Trophoblast cell (in vitro differentiated cells and primary cell): ENCODE measurements at places on chromosomes 7 and 10.

DNA sequence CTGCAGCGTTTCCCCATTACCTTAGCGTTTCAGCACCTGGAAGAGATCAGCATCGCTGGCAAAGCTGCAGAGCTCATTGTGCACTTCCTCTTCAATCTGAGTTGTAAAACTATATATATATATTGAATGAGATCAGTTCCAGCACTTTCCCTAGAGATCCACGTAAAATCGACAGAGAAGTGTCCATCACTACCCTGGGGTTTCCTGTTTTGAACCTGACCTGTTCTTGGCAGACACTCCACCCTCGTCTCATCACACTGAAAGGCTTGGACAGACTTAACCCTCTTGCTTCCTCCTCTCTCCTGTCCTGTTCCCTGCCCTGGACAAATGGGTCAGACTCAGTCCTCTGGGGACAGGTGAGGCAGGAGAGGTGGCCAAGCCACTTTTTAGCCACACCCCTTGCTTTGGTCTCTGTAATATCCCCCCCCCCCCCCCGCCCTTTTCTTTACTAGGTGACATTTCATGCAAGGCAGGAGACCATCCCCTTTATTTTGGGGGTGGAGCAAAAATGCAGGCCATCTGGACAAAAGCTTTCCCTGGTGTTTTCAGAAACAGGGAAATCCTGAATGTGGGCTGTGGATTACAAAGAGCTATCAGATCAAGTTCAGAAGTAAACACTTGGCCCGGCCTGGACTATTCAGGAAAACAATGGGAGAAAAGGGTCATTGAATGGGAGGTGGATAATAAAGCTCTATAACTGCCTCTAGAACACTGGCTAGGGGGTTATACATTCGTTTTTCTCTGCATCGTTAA lies 83.7 kb upstream of the KDM7A start:
- no peak for DNase-seq

DNA sequence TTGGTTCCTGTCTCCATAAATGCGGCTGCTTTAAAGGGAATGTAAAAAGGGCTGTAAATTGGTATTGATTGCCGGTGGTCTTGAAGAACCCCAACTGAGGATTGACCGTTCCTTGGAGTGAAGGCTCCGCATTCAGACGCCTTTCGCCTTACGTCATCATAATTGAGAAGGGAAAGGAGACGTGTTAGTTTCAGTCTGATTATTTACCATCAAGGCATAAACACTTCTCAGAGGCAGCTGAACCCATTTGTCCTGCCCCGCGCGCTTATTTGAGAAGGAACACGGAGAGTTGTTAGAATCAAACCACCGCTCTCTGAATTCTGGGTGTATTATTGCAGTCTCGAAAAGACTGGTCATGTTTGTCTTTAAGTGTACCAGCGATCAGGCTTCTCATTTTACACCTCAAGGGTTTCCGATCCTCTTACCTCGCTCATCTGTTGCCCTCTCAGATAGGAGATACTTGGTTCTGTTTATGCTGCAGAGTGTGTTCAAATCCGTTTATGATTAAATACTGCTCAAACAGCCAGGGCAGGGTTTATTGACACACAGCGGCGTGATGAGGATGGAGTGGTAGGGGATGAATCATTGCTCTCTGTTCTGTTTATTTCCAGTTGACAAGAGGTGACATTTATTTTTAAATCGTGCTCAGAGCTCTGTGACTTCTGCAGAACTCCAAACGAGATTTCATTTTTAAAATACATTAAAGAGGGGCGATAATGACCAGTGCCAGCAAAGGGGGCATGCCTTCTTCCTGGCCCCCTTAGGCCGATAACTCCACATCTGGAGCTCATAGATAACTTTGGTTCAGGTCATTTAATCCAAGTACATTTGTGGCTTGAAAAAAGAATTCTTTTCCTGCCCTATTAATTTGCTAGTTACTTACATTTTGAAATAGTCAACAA lies 30.4 kb downstream of the FOXK1 start:
- DNase-seq, result peak; percentile 11

DNA sequence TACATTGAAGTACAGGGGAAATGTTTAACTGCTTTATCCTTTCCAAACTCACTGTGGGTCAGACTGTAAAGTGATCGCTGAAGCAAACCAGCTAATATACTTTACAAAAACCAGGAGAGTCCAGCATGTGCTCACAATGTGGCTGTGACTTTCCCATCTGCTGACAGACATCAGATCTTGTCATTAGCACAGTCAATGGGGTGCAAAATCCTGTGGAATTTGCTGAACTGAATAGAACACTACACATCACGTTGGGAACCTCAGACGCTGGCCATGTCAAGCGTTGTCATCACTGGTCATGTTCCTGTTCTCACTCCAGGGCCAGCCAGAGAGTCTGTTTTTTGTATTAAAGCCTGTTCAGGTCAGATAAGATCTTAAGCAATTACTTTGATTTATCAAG lies 83.4 kb downstream of the AGMO start:
- no peak for DNase-seq

- peak; percentile 21 for DNase-seq
Measured at GRCh38 chr7:19754521-19755116, 18.8 kb downstream of the TMEM196 start.

- no peak for DNase-seq
Measured at GRCh38 chr7:2251841-2252771, 10.1 kb downstream of the NUDT1 start.

DNA sequence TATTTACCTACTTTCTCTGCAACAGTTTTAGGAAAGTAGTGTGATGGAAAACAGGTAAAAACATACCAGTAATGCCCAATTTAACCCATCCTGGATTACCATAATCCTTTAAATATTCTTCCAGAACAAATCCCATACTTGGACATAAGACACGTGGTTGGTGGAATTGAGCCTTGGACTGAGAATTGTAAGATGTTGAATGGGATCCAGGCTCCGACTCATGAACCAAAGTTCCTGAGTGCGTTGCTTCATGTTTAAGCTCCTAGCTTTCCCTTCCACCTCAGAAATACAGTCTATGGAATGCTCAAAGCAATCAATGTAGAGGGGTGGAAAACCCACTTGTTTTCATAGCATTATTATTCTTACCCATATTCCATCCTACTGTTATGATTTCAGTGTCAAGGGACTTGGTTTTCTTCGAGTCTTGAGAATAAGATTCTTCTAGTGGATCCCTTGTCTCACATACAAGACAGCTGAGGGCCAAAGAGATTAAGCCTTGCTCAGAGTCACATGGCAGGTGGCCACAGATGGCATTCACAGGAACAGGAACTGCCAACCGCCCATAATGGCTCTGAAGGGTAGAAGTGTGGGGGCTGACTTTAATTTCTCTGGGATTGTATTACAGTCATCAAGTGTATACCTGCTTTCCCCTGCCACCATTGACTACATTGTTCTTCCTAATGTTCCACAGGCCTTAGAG lies 171.2 kb downstream of the GFRA1 start:
- no peak for DNase-seq

GRCh38 chr7:82129091-82129490 lies 314.5 kb downstream of the CACNA2D1 start:
- no peak for DNase-seq

GRCh38 chr10:11335881-11336430 lies 275.5 kb downstream of the USP6NL start:
- DNase-seq, result no peak

DNA sequence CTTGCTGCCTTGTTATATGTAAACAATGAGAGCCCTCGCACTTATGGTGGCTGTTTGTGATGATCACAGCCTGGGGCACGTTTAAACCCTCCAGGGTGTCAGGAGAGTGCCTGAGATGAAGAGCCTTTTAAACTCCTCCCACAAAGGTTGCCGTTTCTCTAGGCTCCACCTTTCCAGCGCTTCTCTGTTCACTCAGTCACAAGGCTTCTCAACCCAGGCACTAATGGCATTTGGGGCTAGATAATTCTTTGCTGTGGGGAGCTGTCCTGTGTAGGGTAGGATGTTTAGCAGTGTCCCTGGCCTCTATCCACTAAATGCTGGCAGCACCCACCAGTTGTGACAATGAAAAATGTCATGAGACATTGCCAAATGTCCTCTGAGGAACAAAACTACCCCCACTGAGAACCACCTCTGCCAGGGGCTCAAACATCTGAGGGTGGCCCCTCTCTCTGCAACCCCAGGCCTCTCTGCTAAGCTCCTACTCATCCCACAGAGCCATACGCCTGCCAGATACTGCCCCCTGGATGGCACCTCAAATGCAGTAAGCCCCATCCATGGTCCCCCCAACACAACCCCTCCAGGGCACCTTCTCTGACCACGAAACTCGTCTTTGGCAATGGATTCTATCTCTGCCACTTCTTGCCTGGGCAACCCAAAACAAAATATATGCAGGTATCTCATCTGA lies 144.3 kb upstream of the ZMIZ1 start:
- no peak for DNase-seq

- DNase-seq, result no peak
Measured at GRCh38 chr7:29039821-29040578, 81.9 kb upstream of the TRIL start.

GRCh38 chr10:35995485-35995884 lies 353.4 kb upstream of the FZD8 start:
- DNase-seq, result no peak

- no peak for DNase-seq
Measured at GRCh38 chr10:119742947-119743648, 17.2 kb downstream of the INPP5F start.

- DNase-seq, result no peak
Measured at GRCh38 chr10:15719899-15720634, at the start of gene ITGA8. Gene ITGA8, minus strand, starts transcription at chr10:15719922. Its CDS starts 151 bp downstream, at chr10:15719771.

DNA sequence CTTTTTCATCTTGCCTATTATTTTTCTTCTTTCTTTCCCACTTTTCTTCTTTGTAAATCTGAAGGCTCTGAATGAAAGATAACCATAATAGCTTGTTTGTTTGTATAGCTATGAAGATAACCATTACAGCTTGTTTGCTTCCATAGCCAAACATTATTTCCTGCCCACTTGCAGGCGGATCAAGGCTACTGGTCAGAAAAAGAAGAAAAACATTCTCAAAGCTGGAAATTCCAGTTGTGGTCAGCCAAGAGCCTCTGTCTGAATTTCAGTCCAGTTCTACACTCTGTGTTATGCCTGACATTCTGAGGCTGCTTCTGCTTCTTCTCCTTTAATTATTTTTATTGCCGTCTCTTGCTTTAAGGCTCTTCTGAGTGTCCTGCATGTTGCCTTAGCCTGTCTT lies 48.9 kb downstream of the TMEM178B start:
- DNase-seq, result no peak

DNA sequence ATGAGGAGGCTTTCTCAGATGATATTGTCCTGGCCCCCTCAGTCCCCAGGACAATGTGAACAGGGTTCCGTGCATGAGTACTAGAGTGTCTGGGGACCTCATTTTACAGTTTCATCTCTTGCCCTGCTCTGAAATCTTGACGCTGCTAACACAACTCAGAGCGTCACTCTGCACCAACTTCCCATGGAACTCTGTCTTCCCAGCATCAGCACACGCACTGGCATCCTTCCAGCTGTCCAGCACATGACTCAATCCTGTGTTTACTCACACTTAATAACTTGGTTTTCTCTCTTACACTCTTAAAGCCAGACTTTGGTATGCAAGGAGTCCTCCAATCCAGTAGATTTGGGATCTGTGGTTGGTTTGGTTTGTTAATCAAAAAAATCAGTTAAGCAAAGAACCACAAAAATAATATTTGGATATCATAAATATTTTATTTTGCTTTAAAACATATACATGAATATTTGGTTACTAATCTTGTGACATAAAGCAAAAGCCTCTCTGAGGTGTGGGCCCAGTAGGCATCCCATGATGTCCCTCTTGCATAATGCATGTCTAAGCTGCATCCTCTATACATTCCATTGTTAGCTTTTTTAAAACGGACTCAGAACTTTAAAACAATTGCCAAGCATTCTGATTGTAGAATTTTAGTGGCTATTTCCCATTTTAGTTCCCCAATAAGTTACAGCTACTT lies 131.0 kb downstream of the CXCL12 start:
- no peak for DNase-seq

DNA sequence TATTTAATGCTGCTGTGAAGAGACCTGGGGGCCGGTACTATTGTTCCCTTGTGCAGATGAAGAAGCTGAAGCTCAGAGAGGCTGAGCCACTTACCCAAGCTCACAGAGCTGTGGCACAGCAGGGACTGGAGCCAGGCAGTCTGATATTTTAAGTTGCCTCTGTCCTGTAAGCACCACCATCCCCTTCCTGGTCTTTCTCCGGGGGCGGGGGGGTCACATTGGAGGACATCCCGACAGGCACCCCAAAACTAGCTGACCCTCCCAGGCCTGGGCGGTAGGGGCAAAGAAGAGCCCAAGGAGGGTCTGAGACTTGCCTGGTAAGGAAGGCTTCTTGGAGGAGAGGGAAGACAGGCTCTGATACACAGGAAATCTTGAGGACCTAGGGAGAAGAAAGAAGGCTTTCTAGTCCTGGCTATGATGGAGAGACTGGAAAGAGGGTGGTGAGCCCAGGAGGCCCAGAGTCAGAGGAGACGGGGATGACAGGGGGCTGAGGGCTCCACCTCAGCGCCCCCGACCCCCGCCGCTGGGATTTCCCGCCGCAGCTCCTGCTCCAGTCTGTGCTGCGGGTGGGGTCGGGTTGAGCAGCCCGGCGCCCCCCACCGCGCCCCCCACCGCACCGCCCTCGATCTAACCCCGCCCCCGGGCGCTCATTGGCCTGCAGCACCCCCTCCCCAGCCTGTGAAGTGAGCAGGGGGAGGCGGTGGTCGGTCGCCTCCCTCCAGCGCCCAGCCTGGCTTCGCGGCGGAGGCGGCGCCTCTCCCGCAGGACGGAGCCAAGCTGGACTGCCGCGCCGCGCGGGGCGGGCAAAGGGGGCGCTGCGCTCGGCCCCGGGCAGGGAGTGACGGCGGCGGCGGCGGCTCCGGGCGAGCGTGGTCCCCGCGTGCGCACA lies at the start of gene ADCYAP1R1:
ADCYAP1R1 (plus strand) TSS at position 711 of the 889 bp plus-strand sequence. CDS start 10,957 bp downstream, outside the sequence.
- DNase-seq, result no peak

DNA sequence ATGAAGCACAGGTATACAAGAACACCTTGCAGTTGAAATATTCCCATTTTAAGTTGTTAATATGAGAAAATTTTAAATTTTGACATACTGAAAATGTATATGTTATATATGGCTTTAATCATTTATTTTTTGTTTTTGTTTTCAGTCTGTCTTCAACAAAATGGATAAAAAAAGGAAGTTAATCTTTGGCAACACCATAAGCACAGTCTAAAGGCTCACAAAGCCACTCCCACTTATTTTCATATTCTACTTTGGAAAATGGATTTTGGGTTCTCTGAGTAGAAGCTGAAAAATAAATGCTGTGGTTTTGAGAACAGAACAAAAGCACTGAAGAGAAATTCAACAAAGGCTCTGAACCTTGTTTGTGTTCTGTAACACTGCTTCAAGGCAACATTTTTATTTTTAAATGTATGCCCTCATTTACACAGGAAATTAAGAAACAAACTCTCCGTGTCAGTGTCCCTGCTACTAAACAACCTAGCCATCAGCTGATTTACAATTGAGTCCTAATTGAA lies 81.3 kb upstream of the LRRN3 start:
- DNase-seq, result no peak

GRCh38 chr10:122021379-122021778 lies 32.4 kb downstream of the TACC2 start:
- DNase-seq, result no peak
